NCI-H526 (cell line): ENCODE measurements at places on chromosomes 1 and 21.

DNA sequence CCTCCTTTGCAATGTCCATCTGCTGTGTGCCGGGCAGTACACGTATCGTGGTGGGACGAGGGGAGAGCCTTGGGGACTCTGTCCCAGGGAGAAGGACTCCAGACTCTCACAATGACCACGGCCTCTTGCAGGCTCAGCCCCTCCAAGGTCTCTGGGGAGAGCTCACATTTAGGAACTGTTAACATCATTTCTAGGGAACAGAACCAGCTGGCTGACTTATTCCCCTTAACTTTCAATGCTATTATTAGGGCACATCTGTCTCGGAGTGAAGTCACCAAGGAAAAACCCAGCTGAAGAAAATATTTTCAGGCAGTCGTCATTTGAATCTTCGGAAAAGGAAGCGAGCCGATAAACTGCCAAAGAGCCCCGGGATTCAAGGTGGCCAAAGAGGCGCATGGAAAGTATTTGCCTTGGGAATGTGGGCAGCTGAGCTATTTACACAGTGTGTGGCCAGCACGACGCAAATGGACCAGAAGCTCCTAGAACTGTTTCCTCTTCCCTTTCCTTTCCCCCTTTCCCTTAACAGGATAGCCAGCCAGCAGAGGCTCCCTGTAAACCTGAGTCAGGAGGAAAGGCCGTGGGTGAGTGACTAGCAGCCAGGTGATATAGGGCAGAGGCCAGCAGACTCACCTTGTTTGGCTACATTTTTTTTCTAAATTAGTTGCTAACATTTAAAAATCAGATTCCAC lies 74.5 kb downstream of the ITPKB start:
- DNase-seq = no peak

DNA sequence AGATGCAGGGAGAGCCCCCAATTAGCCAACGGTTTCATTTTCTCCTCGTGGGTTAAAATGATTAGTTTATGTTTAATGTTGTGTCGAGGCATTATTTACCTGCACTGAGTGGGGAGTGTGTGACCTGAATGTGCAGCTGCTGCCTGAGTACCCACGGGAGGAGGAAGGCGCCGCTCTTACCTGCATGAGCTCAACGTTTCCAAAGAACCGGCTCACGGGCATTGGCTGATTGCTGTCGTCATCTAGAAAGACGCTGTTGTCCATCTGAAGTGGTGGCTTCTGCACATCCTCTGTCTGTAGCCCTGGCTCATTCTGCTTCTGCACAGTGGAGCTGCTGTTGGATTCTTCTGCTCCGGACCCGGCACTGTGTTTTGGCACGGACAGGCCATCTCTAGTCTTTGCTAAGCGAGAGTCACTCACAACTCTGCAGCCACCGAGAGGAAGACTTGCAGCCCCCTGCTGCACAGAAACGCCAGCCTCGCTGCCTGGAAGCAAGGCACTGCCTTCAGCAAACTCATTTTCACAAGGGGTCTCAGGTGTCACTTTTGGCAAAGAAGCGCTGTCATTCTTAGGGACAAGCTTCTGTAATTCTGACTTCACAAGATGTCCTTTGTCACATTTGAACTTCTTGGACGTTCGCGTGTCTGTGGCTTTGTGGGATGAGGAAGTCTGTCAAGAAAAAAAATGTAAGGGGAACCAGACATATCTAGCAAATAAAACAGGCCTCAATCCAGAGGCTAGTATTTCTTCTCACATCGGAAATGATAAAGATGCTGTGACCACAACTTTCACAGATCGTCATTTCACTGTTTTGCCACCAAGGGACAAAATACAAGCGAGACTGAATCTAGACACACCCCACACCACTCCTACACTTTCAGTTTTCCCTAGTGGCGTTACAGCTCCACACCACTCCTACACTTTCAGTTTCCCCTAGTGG lies 9.4 kb downstream of the C1orf174 start:
- DNase-seq = no peak

- DNase-seq = no peak
These were observed 1353.2 kb upstream of the ADGRL2 start for GRCh38 chr1:80447526-80447925.

DNA sequence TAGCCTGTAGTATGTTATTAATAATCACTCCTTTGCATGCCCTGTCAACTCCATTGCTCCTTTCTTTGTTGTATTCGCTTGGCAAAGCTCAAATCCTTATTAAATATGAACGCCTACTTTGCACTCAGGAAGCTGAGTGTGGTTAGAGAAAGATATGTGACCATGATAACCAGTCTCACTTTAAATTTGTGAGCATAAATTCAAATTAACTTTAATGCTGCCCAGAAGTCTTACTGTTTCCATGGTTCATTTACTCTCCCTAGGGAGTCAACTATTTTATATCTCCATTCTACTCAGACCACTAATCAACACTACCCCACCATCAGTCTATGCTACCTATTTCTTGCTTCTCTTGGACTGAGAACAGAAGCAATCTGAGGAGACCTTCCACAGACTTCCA lies 12.1 kb upstream of the EPHX4 start:
- DNase-seq = peak; percentile 44

GRCh38 chr1:241115784-241116183 lies 241.2 kb downstream of the RGS7 start:
- DNase-seq = no peak

DNA sequence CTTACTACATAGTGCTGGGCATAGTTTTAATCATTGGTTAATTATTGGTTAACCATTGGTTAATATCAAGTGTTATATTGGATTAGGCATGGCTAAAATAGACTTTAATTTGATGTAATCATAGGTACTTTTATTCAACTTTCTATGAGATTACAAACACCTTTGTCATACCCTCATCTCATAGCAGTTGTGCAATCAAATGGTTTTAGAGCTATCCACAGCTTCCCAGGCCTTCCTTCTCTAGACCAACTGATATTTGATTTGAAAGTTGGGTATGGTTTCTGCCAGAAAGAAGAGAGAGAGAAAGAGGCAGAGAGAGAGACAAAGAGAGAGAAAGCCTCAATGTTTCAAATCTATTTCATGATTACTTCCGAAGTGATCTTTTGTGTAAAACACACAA lies 9.6 kb upstream of the RGS1 start:
- no peak for DNase-seq

DNA sequence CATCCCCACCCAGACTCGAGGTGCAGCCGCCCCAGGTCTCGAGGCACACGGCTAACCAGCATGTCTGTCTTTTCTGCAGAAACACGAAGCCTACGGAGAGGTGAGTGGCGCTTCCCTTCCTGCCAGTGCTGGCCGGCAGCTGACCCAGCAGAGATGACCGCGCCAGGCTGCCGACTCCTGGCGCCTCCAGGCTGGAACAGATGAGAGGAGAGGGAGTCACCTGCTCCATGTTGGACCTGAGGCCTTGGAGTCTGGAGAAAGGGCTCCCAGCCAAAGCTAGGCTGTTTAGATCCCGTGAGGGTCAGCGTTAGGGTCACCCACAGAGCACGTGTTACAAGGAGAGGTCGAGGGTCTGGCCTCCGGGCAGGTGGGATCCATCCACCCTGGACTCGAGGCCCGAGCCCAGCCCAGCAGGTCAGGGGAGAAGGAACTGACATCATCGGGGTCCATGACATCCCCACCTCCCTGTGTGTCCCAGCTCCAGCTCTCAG lies 14.9 kb downstream of the COL6A2 start:
- no peak for DNase-seq

DNA sequence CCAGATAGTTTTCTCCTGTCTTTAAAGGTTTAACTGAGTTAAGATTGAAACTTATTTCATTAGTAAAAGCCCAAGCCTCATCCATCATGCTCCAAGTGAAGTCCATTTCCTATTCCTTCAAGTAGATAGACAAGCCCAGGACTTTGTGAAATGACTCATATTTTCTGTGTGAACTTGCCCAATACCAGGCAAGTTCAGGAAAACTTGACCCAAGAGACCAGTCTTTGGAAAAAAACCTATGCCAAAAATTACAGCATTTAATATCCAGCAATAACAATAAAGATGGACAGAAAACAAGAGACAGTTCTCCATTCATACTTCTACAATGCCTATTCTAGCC lies 405 bp upstream of the RAB29 start:
- DNase-seq = no peak

- DNase-seq = no peak
These were observed 214.0 kb upstream of the C1orf87 start for GRCh38 chr1:60287536-60287935.

GRCh38 chr1:207034998-207035397 lies 2.4 kb upstream of the C1orf116 start:
- no peak for DNase-seq

- DNase-seq = peak; percentile 32
These were observed 125.9 kb upstream of the VAMP3 start for GRCh38 chr1:7644961-7645750.

DNA sequence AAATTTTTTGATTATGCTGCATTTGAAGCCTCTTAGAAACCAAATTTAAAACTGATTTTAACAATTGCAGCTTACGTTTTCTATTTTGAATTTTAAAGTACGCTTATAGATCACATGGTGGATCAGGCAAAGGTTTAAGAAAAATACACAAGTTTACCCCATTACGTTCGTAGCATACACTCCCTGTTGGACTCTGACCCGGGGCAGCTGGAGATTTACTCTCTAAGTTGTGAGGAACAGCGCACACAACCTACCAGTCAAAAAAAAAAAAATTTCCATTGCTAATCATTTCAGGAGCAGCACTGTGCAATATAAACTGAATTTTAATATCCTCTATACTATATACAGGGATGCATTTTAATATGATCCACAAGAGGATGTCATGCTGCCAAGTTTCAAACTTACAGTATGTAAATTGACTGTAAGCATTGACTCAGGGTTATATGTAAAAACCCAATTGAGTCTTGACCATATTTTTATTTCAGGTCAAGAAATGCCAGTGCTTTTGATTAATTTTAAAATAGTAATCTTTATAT lies 20.4 kb downstream of the CSDE1 start:
- peak; percentile 43 for DNase-seq

- DNase-seq = no peak
These were observed 144.7 kb upstream of the ADGRL4 start for GRCh38 chr1:79151006-79151796.

- no peak for DNase-seq
These were observed 39.9 kb upstream of the SLC16A1 start for GRCh38 chr1:112995890-112996289.

- DNase-seq = no peak
These were observed 140.6 kb downstream of the SYF2 start for GRCh38 chr1:25091658-25092057.

DNA sequence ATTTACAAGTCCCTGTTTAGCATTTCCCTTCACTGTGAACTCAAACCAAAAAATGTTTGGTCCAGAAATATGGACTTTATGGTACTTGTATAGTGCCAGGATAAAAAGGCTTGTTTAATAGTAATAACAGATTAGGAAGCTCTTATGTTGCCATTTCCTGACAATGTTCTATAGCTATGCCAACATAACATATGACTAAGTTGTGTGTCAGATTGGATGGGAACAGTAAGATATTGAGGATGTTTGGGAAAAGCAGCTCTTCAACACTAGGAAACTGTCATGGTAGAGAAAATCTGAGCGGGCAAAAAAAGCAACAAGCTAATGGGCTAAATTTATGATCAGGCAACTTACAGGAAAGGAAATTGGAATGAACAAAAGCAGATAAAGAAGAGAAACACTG lies 287.1 kb upstream of the ADGRL4 start:
- no peak for DNase-seq

DNA sequence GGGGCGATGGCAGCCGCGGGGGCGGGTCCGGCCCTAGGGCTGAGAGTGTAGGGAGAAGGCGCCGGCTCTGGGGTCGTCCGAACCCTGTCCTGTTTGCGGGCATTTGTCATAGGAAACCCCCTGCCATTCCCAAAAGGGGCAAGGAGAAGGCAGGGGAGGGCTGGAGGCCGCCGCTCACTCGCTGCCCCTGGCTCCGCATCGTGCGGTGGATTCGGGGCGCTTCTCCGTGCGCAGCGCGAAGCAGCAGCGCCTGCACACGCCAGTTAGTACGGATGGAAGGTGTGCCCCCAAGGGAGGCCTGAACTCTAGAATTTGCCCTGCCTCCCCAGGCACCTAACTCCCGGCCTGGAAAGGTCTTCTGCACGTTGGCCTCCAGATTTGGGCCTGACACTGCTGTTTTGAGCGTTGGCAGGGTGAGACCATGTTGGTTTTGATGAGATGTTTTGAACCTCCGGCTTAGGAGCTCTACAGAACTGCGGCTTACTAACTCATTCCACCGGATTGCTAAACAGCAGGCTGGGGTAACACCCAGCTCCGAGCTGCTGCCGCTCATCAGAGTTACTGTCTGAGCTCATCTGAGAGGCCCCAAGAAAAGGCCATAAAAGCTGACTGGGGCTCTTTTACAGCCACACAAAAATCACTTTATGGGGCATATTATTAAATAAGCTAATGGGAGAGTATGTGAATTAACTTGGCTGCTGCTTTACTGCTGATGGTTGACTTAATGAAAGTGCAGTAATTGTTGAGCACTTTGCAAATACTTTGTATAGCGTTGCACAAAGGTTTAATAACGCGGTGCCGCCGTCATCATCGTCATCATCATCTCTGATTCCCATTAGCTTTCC lies 987 bp downstream of the GPR137B start:
- peak; percentile 48 for DNase-seq

- no peak for DNase-seq
These were observed 285.9 kb upstream of the C1orf87 start for GRCh38 chr1:60359431-60359830.

GRCh38 chr1:58654322-58654721 lies 45.5 kb downstream of the MYSM1 start:
- no peak for DNase-seq

GRCh38 chr21:34649400-34649799 lies 19.4 kb upstream of the CLIC6 start:
- peak; percentile 9 for DNase-seq

DNA sequence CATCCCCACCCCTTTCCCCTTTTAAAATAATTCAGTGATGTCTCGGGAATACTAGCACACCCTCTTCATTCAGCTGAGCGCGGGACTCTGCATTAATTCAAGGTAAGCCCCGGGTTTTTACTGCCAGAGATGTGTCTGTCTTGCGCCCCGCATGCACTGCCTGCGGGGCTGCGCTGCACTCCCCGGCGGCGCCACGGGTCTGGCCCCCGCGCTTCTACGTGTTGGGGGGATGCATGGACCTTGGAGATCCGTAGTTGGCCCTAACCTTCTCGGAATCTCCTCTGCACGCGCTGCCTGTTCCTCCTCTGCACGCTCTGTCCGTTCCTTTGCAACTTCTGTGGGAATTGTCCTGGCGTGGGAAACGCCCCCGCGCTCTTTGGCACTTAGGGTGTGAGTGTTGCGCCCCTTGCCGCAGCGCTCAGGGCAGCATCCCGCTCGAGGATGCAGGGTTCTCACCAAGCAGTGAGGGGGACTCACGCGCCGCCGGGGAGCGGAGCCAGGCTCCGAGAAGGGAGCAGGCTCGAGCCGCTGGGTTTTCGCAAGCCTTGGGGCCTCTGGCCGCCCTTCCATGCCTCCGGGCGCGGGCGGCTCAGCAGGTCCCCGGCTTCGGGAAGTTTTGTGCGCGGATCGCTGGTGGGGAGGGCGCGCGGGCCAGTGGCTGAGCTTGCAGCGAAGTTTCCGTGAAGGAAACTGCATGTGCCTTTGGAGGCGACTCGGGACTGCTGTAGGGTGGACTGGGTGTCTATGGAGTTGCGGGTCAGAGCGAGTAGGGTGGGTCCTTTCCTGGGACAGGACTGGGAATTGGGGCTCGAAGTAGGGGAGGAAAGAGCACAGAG lies 165.1 kb upstream of the CACNA1E start:
- no peak for DNase-seq
